Left ventricle myocardium inferior (tissue), 1 donor: ENCODE measurements at places on chromosomes 7 and 10. TPM values are rescaled to one million over a fixed set of nuclear protein-coding genes. Genes with fewer than 3 reads are reported as not detected.

WNT8B gene
- total RNA-seq = not detected

HKDC1 gene
- total RNA-seq = not detected

GRCh38 chr10:5502061-5502521, 2.7 kb upstream of the CALML5 start:
- no peak for DNase-seq

DNA sequence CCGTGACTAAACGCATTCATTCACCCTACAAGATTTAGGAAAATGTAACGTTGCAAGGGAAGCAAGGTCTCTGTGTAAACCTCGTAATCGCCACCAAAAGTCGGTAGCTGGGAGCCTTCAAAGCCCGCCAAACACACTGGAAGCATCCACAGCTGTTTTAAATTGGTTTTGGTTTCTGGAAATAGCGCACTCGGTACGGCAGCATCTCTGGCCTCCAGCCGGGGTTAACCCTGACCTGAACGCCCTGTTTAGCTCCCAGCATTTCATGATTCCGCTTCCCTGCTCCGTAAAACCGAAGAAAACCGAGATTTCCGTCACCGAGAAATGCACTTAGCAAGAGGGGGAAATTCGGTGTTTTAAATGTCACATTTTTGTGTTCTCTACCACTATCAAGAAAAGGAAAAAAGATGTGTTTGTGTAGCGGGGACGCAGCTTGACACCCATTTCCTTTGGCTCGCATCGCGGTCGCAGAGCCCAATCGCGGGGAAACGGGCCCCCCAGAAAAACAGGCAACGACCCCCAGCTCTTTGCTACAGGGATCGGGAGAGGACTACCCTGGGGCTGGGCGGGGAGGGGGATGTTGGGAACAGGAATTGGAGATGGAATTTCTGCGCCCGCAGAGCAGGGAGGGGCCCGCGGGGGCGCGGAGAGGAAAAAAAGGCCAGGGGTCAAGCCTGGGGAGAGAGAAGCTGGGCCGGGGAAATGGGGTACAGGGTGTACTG, 646 bp downstream of the SGCE start:
- peak; percentile 34 for DNase-seq

DNA sequence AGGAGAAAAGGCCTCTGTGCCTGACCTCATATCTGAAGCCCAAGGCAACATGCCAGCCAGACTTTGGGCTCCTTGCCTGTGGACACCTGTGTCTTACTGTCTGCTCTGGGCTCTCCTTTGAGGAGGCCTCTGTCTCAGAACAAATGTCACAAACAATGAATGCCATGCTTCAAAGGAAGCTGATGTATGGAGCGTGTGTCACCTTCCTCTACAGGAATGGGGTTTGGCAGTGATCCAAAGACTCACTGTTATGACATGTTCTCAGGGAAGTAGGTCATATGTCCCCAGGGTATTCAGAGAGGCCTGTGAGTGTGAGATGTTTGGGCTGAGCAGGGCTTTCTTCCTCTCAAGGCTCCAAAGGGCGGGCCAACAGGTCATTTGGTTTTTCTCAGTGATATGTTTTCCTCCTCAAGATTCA, 38.4 kb downstream of the PTPRE start:
- no peak for DNase-seq
